ENCODE measurements at places on chromosomes 16 and 17. TPM values are rescaled to one million over a fixed set of nuclear protein-coding genes. Genes with fewer than 3 reads are reported as not detected.

The RNU2-1 gene
- not detected for total RNA-seq

The IGFBP4 gene
- total RNA-seq = 444 TPM

The GRAP gene
- 4.1 TPM for total RNA-seq

- H3K27ac ChIP-seq = no peak overlapping the region
- no peaks in the 10 kb centered on the region for H3K36me3 ChIP-seq
- peaks cover 44% of the 10 kb centered on the region for H3K4me1 ChIP-seq
- H3K27me3 ChIP-seq = peaks cover 100% of the 10 kb centered on the region
- no peak overlapping the region for H3K4me3 ChIP-seq
Observed at GRCh38 chr17:36941265-36942010, 4.2 kb downstream of the LHX1 start.

- no peaks in the 10 kb centered on the region for H3K36me3 ChIP-seq
- no peaks in the 10 kb centered on the region for H3K4me1 ChIP-seq
- no peak overlapping the region for H3K27ac ChIP-seq
- no peaks in the 10 kb centered on the region for H3K27me3 ChIP-seq
- no peak for DNase-seq
Observed at GRCh38 chr16:51442141-51442870, 291.2 kb upstream of the SALL1 start.

DNA sequence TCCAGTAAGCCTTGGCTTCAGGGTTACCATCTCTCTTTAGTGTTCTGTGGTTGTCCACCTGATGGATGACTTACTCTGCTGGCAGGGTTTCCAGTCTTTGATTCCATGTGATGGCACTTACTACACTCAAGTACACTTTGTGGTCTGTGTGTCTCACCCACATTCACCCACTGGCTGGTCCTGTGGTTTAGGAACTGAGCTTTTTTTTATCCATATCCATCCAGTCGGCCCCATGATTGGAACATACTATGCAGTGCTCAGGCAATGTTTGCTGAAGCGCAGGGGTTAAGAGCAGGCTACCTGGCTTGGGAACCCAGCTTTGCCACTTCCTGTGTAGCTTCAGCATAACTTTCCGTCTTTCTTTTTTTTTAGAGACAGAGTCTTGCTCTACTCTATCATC lies 2.8 kb upstream of the FUS start:
- H3K27ac ChIP-seq = no peak overlapping the region
- DNase-seq = no peak
- peaks cover 10% of the 10 kb centered on the region for H3K4me1 ChIP-seq
- no peak overlapping the region for H3K4me3 ChIP-seq
- no peaks in the 10 kb centered on the region for H3K27me3 ChIP-seq

- H3K4me1 ChIP-seq = peaks cover 20% of the 10 kb centered on the region
- H3K36me3 ChIP-seq = peaks cover 53% of the 10 kb centered on the region
- H3K4me3 ChIP-seq = no peak overlapping the region
- H3K27me3 ChIP-seq = no peaks in the 10 kb centered on the region
- H3K27ac ChIP-seq = no peak overlapping the region
- no peak for DNase-seq
Observed at GRCh38 chr16:3138823-3139426, 4.1 kb downstream of the ZNF213 start.

Data from esophagus muscularis mucosa (tissue), 4 donors.